ENCODE measurements at places on chromosomes 11 and 22. TPM values are rescaled to one million over a fixed set of nuclear protein-coding genes. Genes with fewer than 3 reads are reported as not detected.

LRRN4CL gene
- total RNA-seq = 0.81 TPM

OR51B4 gene
- not detected for total RNA-seq

SYCE3 gene
- 1.2 TPM for total RNA-seq

TMEM121B gene
- 0.07 TPM for total RNA-seq

DNA sequence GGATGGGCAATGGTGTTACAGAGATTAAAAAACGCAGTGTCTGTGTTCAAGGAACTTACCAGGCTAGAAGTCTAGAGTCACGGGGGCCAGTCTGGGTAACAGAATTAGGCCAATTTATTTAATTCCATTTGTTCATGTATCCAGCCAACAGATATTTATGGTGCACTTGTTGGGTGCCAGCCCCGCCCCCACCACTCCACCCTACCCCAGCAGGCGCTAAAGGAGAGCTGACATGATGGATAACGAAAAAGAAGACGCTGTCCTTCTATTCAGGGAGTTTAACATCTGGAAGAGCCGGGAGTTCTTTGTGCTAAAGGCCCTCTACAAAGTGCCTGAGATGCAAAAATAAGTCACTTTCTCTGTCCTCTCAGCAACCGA is 1.1 kb upstream of the BMAL1 start:
- DNase-seq = no peak
- H3K27me3 ChIP-seq = no peaks in the 10 kb centered on the region

DNA sequence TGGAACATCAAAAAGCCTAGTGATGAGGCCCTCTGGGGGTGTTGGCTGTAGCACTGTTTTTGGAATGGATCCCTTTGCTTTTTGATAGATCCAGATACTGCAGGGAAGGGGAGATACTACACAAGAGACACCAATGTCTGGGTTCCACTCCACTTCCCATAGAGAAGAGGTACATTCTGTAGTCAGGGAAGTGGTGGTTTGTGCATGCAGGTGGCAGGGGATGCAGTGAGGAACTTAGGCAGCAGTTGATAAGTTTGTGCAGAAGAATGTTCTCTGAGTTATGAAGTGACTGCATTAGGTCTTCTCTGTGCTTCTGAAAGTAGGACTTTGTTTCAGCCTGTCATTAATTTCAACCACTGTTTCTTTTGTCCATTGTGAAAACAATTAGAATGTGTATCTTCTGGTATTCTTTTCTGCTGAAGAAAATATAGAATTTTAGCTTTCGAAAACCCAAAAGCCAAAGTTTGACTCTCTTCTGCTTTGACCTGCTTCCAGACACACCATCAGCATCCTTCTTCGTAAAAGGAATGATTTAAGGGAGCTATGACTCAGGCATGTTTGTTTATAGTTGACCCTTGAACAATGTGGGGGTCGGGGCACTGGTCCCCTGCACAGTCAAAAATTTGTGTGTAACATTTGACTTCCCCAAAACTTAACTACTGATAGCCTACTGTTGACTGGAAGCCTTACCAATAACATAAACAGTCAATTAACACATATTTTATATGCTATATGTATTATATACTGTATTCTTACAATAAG is 25.6 kb downstream of the PANX1 start:
- peaks cover 12% of the 10 kb centered on the region for H3K36me3 ChIP-seq
- H3K27ac ChIP-seq = no peak overlapping the region
- H3K4me3 ChIP-seq = no peak overlapping the region
- H3K4me1 ChIP-seq = peaks cover 38% of the 10 kb centered on the region

DNA sequence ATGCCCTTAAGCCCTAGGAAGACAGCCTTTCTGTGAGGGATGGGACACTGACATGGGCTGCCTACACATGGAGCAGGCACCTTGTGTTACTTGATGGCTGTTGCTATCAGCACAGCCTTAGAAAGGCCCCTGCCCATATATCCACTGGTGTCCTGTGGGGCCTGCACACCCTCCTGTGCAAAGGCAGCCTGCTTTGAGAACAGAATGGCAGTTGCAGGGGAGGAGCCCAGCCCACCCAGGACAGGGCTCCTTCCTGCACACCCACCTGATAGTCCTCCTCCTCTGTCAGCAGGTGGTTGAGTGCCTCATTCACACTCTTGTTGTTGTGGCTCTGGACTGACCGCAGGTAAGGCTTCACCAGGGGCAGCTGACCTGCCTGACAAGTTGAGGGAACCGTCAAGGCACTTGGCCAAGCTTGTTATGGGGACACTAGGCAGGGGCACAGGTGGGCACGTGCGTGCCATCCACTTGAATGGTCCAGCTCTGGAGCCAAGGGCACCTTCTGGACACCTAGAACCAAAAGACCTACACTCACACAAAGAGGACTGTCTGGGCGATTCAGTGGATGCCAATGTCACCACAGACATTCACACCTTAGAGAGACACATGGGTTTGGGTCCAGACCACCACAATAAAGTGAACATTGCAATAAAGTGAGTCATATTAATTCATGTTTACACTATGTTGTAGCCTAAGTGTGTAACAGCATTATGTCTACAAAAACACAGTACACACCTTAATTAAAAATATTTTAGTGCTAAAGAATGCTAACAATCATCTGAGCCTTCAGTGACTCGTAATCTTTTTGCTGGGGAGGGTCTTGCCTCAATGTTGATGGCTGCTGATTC is 9.4 kb upstream of the SLC25A1 start:
- no peak overlapping the region for H3K4me3 ChIP-seq
- peaks cover 27% of the 10 kb centered on the region for H3K36me3 ChIP-seq
- no peak overlapping the region for H3K27ac ChIP-seq
- no peaks in the 10 kb centered on the region for H3K27me3 ChIP-seq

DNA sequence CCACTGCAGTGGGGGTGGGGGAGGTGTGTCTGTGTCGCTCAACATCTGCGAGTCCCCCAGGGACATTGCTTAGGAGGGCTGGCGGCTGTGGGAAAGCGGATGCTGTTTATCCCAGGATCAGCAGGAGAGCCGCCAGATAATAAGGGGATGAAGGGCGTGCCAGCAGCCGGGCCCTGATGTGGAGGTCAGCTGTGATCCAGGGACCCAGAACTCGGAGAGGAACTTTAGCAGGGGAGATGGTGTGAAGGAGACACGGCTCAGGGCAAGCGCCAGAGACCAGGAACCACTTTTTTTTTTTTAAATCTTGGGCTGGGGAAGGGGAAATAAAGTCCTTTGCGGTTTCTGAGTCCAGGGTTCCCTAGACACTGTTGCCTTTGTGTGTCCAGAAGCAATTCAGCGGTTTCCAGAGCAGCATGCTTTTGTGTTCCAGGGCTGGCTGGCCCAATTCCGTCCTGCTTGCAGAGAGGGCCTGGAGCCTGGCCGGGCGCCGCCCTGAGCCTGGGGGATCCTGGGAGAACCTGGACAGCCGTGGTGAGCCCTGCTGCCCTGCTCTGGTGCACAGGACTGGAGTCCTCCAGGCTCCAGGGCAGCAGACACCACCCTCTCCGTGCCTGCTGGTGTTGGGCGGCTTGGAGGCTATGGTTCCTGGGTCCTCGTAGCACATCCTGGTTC is at the start of gene GRAMD4:
TSS of gene GRAMD4 (plus strand) at position 557 of the 672 bp plus-strand sequence. CDS start 6,414 bp downstream, outside the sequence.
- no peaks in the 10 kb centered on the region for H3K27me3 ChIP-seq
- H3K27ac ChIP-seq = no peak within 1 kb of the TSS
- H3K4me3 ChIP-seq = no peak within 1 kb of the TSS
- DNase-seq = no peak
- H3K4me1 ChIP-seq = no peaks in the 10 kb centered on the region

DNA sequence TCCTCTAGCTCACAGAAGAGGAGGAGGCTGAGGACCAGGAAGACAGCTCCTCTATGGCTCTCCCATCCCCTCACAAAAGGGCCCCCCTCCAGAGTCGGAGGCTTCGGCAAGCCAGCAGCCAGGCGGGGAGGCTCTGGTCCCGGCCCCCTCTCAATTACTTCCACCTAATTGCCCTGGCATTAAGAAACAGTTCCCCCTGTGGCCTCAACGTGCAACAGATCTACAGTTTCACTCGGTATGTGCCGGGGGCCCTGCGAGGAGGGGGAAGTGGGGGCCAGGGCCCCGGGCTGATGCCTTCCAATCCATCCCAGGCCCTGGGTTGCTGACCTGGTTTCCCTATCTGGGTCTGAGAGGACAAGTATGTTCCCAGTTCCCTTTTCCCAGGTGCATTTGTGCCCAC is 7.9 kb downstream of the FOXR1 start:
- H3K36me3 ChIP-seq = no peaks in the 10 kb centered on the region
- DNase-seq = no peak
- H3K27ac ChIP-seq = no peak overlapping the region
- peaks cover 11% of the 10 kb centered on the region for H3K27me3 ChIP-seq

DNA sequence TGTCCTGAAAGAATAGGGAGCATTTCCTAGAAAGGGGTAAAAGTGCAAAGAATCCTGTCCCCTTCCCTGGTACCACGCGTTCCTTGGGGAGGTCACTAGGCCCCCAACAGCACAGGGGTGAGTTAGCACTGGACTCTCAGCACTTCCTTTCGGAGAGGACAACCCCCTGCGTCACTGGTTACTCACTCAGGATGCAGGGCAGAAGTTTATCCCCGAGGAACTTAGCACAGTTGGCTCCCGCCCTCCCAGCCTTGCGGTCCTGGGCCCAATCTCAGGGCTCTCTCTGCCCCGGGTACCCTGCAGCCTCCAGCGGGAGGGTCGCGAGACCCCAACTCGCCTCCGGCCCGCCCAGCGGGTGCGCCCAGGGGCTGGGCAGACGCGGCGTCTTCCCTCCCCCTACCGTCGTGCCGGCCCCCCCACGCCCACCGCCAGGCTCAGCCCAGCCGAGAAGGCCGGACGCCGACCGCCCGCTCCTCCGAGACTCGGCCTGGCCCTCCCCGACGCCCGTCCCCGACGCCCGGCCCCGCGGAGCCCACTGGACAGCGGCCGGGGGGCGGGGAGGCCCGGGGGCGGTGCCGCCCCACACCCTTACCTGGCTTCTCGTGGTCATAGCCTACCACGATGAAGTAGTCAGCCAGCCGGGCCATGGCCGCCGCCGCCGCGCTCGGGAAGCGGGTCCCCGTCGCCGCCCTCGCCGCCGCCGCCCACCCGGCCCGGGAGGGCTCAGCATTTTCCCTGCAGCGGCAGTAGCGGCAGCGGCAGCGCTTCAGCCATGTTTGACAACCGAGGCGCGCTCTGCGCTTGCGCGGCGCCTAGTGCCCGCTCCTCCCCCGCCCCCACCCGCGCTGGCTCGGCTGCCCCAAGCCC is at the start of gene SBF2:
TSS of gene SBF2 (minus strand) at position 797 of the 867 bp plus-strand sequence. CDS start at position 647, 150 bp downstream.
- H3K36me3 ChIP-seq = no peaks in the 10 kb centered on the region
- H3K27me3 ChIP-seq = no peaks in the 10 kb centered on the region
- H3K4me3 ChIP-seq = peak within 1 kb of the TSS; percentile 72
- peak; percentile 84 for DNase-seq

DNA sequence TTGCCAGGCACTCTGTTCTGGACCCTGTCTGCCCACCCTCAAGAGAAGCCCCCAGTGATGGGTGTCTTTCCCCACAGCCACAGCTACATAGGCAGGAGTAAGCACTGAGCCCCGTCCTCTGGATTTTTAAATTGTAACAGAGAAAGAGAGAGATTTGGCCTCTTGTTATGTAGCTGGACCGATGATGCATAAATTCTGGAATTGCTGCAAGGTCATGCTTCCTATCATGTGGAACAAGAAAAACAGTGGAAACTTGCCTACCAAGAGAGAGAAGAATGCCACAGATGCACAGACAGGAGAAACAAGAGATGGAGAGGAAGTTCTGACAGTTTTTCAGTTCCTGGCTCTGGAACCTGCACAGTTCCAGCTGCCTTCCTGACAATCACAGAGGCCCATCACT is 150.2 kb downstream of the ETS1 start:
- H3K27me3 ChIP-seq = no peaks in the 10 kb centered on the region
- no peaks in the 10 kb centered on the region for H3K36me3 ChIP-seq
- DNase-seq = no peak
- no peak overlapping the region for H3K4me3 ChIP-seq

DNA sequence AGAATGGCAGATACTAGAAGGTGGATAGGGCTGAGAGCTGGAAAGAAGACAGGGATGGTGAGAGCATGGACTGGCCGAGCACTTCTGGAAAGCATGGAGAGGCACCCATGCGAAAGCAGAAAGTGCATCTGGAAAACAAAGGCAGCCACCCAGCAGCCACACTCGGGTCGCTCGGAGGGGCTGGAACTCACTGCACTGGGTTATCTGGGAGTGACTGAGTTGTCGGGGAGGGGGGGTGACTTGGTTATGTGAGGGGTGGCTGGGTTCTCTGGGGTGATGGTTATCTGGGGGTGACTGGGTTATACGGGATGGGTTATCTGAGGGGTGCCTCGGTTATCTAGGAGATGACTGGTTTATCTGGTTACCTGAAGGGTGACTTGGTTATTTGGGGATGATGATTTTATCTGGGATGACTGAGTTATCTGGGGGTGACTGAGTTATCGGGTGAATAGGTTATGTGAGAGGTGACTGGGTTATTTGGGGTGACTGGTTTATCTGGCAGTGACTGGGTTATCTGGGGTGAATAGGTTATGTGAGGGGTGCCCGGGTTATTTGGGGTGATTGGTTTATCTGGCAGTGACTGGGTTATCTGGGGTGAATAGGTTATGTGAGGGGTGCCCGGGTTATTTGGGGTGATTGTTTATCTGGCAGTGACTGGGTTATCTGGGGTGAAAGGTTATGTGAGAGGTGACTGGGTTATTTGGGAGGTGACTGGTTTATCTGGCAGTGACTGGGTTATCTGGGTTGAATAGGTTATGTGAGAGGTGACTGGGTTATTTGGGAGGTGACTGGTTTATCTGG is 2.6 kb upstream of the PANX2 start:
- peak overlapping the region; percentile 11 for H3K4me3 ChIP-seq
- no peak overlapping the region for H3K27ac ChIP-seq
- no peak for DNase-seq
- H3K27me3 ChIP-seq = peaks cover 18% of the 10 kb centered on the region
- H3K36me3 ChIP-seq = peaks cover 6% of the 10 kb centered on the region
- H3K4me1 ChIP-seq = no peaks in the 10 kb centered on the region

DNA sequence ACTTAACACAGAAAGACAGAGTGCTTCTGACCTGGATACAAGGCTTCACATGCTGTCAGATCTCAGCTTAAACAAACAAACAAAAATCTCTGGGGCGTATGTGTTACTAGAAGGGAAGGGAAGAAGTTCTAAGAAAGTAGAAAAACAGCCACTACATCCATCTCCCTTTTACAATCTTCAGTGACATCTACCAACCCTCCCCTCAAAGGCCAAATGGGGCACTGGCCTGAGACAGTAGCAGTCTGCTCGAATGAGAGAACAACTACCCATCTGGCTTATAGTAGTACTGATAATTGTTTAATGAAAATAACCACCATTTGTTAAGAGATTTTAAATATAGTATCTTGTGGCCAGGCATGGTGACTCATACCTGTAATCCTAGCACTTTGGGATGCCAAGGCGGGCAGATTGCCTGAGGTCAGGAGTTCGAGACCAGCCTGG is 29.4 kb downstream of the CCDC83 start:
- no peaks in the 10 kb centered on the region for H3K27me3 ChIP-seq
- peaks cover 2% of the 10 kb centered on the region for H3K4me1 ChIP-seq
- no peak overlapping the region for H3K4me3 ChIP-seq

DNA sequence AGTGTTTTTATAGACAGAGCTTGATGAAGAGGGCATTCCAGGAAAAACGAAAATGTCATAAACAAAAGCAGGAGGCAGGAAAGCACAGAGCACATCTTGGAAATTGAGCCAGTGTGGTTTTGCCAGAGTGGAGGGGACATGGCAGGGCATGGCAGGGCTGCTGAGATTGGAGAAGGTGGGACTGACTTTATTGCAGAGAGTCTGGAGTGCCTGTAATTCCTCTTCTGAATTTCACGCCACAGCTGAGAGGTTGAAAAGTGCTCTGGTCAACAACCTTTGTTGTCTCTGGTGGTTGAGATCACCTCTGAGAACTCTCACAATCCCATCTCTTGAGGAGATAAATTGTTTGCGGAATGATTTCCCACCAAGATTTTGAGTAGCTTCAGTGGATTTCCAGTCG is 16.4 kb downstream of the SLC5A1 start:
- DNase-seq = no peak
- no peaks in the 10 kb centered on the region for H3K4me1 ChIP-seq
- H3K36me3 ChIP-seq = peaks cover 11% of the 10 kb centered on the region
- no peak overlapping the region for H3K27ac ChIP-seq
- H3K4me3 ChIP-seq = no peak overlapping the region
